ENCODE measurements at places on chromosomes 13 and 19.

DNA sequence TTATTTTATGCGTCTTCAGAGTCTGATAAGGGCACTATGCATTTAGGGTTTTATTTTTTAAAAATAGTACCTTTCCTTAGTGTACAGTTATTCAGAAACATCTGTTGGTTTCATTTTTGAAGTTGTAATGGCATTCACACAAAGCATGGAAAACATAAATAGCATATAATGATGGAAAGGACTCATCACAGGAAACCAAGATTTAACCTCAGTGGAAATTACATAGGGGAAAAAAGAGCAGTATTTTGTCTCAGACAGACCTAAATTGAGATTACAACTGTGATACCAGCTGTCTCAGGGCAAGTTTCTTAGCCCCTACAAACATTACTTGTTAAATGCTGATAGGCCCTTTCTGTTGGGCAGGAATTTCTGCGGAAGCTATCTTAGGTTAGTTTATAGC lies 57.2 kb downstream of the NHLRC3 start:
- no peak for DNase-seq

- DNase-seq: no peak
Observed at GRCh38 chr13:49759503-49759902, 33.0 kb downstream of the KPNA3 start.

GRCh38 chr13:24097064-24097463 lies 63.5 kb upstream of the SPATA13 start:
- DNase-seq: peak; percentile 39

GRCh38 chr13:49022472-49023144 lies 46.9 kb downstream of the FNDC3A start:
- DNase-seq: no peak

GRCh38 chr19:45144431-45145269 lies 16.1 kb downstream of the NKPD1 start:
- no peak for DNase-seq

GRCh38 chr13:73514208-73514607 lies 455.4 kb downstream of the KLF5 start:
- no peak for DNase-seq

DNA sequence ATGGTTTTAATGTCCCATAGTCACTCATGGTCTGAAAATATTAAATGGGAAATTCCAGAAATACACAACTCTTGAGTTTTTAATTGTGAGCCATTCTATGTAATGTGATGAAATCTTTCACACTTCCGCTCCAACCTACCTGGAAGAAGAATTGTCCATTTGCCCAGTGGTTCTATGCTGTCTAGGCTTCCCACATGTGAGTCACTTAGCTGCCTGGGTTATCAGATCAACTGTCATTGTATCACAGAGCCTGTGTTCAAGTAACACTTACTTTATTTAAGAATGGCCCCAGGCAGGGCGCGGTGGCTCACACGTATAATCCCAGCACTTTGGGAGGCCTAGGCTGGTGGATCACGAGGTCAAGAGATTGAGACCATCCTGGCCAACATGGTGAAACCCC lies 1450.5 kb downstream of the EFNB2 start:
- DNase-seq: no peak
